Activated T-helper 17 cell treated with anti-CD3 and anti-CD28 coated beads, Interleukin-2, amount 50 U/mL, for 72 hours (primary cell): ENCODE measurements at places on chromosomes 2 and 18. TPM values are rescaled to one million over a fixed set of nuclear protein-coding genes. Genes with fewer than 3 reads are reported as not detected.
A peak's percentile ranks its signal among the peaks of the same experiment; 100 is the strongest.

LYG2 gene
- not detected for total RNA-seq

TUBB8B gene
- total RNA-seq, result not detected

RNU2-63P gene
- total RNA-seq, result 46.5 TPM

DNA sequence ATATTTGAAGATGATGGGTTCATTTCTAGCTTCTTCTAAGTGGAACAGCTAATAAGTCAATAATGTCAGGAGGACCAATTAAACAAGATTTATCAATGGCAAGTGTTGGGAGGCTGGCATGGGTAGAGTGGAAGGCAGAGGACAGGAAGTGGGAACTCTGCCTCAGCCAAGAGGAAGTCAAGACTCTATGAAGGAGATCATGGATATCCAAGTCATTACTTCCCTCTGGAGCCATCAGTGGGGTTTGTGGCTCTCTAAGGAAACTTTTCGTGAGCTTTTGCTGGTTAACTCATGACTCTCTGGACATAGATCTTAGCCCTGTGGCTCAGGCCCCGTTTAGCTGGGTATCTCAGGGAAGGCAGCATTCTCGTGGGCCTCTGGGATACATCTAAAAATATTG is 410.4 kb upstream of the ID2 start:
- no peak for ATAC-seq
- H3K4me1 ChIP-seq, result peaks cover 12% of the 10 kb centered on the region
- no peak overlapping the region for H3K4me3 ChIP-seq
- peaks cover 8% of the 10 kb centered on the region for H3K36me3 ChIP-seq

C2orf78 gene
- not detected for total RNA-seq

- no peak overlapping the region for H3K4me3 ChIP-seq
- H3K27me3 ChIP-seq, result peaks cover 10% of the 10 kb centered on the region
- no peaks in the 10 kb centered on the region for H3K36me3 ChIP-seq
- H3K27ac ChIP-seq, result no peak overlapping the region
- ATAC-seq, result no peak
- no peaks in the 10 kb centered on the region for H3K4me1 ChIP-seq
These were observed 36.3 kb upstream of the MSTN start for GRCh38 chr2:190098851-190099250.

- H3K4me3 ChIP-seq, result peak overlapping the region; percentile 92
- H3K27me3 ChIP-seq, result no peaks in the 10 kb centered on the region
- peaks cover 34% of the 10 kb centered on the region for H3K4me1 ChIP-seq
- H3K27ac ChIP-seq, result peak overlapping the region; percentile 37
These were observed 2.0 kb upstream of the CAPN10 start for GRCh38 chr2:240584486-240585031.

SLC38A11 gene
- not detected for total RNA-seq

DNA sequence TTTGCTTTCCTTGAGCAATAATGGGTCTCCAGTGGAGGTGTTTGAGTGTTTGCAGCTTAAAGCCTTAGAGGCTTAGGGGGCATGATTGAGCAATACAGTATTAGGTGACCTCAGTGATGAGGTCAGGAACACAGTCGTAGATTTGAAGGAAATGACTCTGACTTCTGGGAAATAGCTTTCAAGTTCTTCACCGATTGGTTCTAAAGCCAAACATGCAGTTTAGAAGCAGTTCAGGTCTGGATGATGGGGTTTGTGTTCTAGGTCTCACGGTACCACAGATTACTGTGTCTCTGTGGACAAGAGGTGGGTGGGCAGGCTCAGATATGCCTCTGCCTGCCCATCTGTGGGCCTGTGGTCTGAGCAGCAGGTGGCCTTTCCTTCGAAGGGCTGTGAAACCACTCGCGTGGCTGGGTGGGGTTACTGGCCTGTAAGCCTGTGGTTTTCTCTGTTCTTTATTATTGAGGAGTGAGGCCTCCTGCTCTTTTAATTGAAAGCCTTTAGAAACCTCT is 7.8 kb downstream of the MTHFD2 start:
- H3K4me3 ChIP-seq, result peak overlapping the region; percentile 92
- peak; percentile 91 for ATAC-seq
- H3K4me1 ChIP-seq, result peaks cover 34% of the 10 kb centered on the region
- H3K27ac ChIP-seq, result peak overlapping the region; percentile 85
- H3K36me3 ChIP-seq, result peaks cover 100% of the 10 kb centered on the region

DNA sequence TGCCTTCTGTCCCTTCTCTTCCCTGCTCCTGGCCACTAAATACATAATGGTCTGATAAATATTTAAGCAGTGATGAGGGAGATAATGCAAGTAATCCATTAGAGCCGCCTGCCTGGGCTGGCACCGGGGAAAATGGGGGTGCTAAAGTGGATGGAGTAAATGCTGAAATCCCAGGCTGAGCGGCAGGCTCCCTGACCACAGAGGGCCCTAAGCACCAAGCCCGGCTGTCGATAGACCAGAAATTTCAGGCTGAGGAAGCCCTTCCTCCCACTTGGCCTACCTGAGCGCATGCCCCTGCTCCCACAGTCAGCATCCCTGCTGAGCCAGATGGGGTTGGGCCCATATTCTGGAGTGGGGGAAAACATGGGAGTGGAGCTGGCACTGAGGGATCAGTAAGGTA is 197.5 kb upstream of the SKOR2 start:
- peaks cover 3% of the 10 kb centered on the region for H3K27me3 ChIP-seq
- no peak overlapping the region for H3K4me3 ChIP-seq
- no peaks in the 10 kb centered on the region for H3K4me1 ChIP-seq

- no peaks in the 10 kb centered on the region for H3K27me3 ChIP-seq
- no peak for ATAC-seq
- no peaks in the 10 kb centered on the region for H3K4me1 ChIP-seq
- no peak overlapping the region for H3K4me3 ChIP-seq
These were observed 1.7 kb upstream of the ASPRV1 start for GRCh38 chr2:69962986-69963730.

GCKR gene
- total RNA-seq, result not detected

GALNT14 gene
- 0.52 TPM for total RNA-seq

GRCh38 chr18:63505566-63506335 is 29.0 kb downstream of the SERPINB5 start:
- H3K4me3 ChIP-seq, result no peak overlapping the region
- ATAC-seq, result no peak
- no peaks in the 10 kb centered on the region for H3K36me3 ChIP-seq
- no peak overlapping the region for H3K27ac ChIP-seq

DNA sequence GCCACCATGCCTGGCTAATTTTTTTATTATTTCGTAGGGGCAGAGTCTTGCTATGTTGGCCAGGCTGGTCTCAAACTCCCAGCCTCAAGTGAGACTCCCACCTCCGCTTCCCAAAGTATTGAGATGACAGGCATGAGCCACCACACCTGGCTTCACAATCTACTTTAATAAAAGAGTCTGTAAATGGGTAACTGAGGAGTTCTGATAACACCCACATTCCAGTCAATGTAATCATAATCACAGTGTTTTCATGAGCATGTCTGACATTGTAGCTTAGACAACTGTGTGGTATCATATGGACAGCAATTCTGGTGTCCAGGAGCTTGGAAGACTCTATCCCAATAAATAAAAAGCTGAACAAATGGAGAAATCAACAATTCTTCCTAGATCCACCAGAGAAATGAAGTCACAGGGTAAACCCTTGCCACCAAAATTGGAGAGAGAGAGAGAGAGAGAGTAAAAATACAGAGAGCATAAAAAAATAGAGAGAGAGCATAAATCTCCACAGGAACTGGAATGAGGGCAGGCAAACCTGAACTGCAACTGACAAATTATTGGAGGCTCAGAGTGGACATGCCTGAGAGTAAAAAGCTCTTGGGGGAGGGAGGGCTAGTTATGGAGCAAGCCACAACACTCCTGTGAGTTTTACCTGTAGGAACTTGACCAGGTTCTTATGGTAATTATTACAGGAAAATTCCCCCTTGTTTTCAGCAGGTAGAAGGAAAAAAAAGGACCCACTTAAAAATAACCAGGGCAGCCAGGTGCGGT is 12.4 kb upstream of the NBEAL1 start:
- H3K36me3 ChIP-seq, result no peaks in the 10 kb centered on the region
- no peak overlapping the region for H3K4me3 ChIP-seq
- H3K27ac ChIP-seq, result no peak overlapping the region
- no peaks in the 10 kb centered on the region for H3K4me1 ChIP-seq

DNA sequence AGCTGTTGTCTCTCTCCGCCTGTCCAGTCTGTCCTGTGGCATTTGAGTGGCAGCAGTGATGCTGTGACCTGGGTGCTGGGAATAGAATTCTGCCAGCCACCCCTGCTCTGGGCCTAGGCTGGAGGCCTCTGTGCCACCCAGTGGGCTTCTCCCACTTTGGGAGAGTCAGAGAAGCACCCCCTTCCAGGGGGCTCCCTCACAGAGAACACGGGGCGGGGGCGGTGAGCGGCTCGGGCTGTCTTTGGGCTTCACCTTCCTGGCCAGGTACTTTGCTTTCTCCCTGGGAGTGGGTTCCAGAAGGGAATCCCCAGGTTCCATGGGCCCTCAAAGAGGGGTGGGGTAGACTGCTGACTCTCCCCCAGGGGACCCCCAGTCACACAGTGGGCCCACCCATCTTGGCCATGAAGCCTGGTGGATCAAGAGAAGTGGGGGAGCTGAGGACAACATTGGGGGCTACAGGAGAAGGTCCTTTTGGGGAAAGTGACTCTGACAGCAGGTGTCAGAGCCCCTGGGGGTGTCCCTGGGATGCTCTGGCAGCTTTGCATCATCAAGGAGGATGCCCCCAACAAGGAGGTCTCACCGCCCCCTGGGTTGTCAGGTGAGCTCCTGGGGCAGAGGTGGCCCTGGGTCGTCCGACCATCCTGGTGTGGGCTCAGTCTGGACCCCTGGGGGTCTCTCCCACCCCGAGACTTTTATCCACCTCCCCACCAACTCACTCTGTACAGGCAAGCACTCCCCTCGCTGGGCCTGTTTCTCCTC is 18.8 kb upstream of the BOK start:
- no peaks in the 10 kb centered on the region for H3K36me3 ChIP-seq
- no peak for ATAC-seq
- no peak overlapping the region for H3K4me3 ChIP-seq
- no peaks in the 10 kb centered on the region for H3K4me1 ChIP-seq

DNA sequence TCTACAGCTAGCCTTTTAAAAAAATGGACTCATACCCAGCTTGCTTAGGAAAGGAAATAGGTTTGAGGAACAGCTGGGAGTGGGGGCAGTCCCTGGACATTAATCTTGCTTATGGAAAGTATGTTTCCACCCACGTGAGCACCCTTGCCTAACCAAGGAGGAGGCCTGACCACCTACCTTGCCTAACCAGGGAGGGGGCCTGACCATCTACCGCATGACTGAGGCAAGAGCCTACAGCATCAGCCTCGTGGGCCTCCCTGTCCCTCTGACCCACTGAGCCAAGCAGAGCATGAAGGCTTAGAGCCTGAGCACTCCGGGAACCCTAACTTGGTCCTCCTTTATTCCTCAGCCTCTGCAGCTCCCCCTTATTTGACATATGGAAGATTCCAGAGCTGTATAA is 20.2 kb downstream of the PRKAG3 start:
- H3K4me3 ChIP-seq, result no peak overlapping the region
- no peaks in the 10 kb centered on the region for H3K4me1 ChIP-seq
- H3K27me3 ChIP-seq, result peaks cover 16% of the 10 kb centered on the region
- H3K36me3 ChIP-seq, result no peaks in the 10 kb centered on the region

DNA sequence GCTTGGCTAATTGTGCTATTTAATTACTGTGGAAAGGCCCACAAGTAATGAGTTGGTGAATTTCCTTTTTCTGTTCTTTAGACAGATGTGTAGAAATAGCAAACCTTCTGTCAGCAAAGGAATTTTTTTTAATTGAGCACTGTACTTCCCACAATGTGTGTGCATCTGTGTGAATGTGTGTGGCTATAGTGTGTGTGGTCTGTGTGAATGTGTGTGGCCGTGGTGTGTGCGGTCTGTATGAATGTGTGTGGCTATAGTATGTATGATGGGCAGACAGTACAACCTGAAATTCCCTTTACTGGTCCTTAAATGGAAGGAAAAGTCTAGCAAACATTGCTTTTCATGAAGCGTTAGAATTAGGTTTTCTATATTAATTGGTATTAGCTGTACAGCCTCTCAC is 203.5 kb upstream of the TPO start:
- no peak for ATAC-seq
- H3K27ac ChIP-seq, result no peak overlapping the region
- H3K4me3 ChIP-seq, result no peak overlapping the region
- peaks cover 6% of the 10 kb centered on the region for H3K4me1 ChIP-seq
- H3K36me3 ChIP-seq, result no peaks in the 10 kb centered on the region

DNA sequence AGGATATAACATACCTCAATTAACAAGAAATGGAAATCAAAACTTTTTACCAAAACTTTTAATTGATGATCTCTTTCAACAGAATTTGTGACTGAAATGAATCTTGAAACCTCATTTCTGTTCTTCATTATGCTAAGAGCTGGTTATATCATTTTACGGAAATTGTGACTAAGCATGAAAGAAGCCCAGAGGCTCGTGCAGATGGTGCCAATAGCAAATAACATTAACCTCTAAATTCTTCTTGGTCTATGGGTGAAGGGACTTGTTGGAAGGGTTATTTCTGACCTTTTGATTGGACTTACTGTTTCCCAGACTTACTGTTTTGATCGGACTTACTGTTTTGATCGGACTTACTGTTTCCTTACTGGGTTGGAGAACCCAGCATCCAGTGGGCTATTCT is 435.6 kb downstream of the TDRD15 start:
- H3K27ac ChIP-seq, result no peak overlapping the region
- no peaks in the 10 kb centered on the region for H3K4me1 ChIP-seq
- H3K27me3 ChIP-seq, result no peaks in the 10 kb centered on the region
- no peak overlapping the region for H3K4me3 ChIP-seq

- ATAC-seq, result no peak
- no peaks in the 10 kb centered on the region for H3K27me3 ChIP-seq
- H3K27ac ChIP-seq, result no peak overlapping the region
- peaks cover 6% of the 10 kb centered on the region for H3K4me1 ChIP-seq
- no peak overlapping the region for H3K4me3 ChIP-seq
- no peaks in the 10 kb centered on the region for H3K36me3 ChIP-seq
These were observed 175.0 kb downstream of the TRABD2A start for GRCh38 chr2:84705858-84706257.

- H3K4me1 ChIP-seq, result no peaks in the 10 kb centered on the region
- no peak overlapping the region for H3K27ac ChIP-seq
- H3K27me3 ChIP-seq, result no peaks in the 10 kb centered on the region
These were observed 33.7 kb upstream of the CDC42EP3 start for GRCh38 chr2:37705191-37705590.

SAG gene
- total RNA-seq, result 1.7 TPM

CREB1 gene
- total RNA-seq, result 97.5 TPM

GRCh38 chr18:78245451-78245850 is 734.2 kb upstream of the SALL3 start:
- H3K36me3 ChIP-seq, result no peaks in the 10 kb centered on the region
- H3K27ac ChIP-seq, result no peak overlapping the region
- no peak overlapping the region for H3K4me3 ChIP-seq

CGREF1 gene
- total RNA-seq, result 4.6 TPM

GRCh38 chr2:230921806-230922595 is 3.0 kb downstream of the GPR55 start:
- no peaks in the 10 kb centered on the region for H3K27me3 ChIP-seq
- ATAC-seq, result no peak
- peaks cover 17% of the 10 kb centered on the region for H3K36me3 ChIP-seq

VSNL1 gene
- total RNA-seq, result not detected

GRCh38 chr2:229269941-229270340 is 1.1 kb downstream of the PID1 start:
- ATAC-seq, result no peak
- H3K4me3 ChIP-seq, result no peak overlapping the region
- H3K4me1 ChIP-seq, result no peaks in the 10 kb centered on the region
- H3K36me3 ChIP-seq, result no peaks in the 10 kb centered on the region
- no peak overlapping the region for H3K27ac ChIP-seq
- H3K27me3 ChIP-seq, result peaks cover 33% of the 10 kb centered on the region

MAPK4 gene
- not detected for total RNA-seq

GRCh38 chr18:6757931-6758330 is 28.4 kb downstream of the ARHGAP28 start:
- H3K27ac ChIP-seq, result no peak overlapping the region
- H3K36me3 ChIP-seq, result no peaks in the 10 kb centered on the region
- no peaks in the 10 kb centered on the region for H3K27me3 ChIP-seq
- no peaks in the 10 kb centered on the region for H3K4me1 ChIP-seq
